ENCODE measurements at places on chromosomes 3 and 15.

GRCh38 chr15:61750271-61751084 lies 309.8 kb downstream of the VPS13C start:
- no peak for DNase-seq

GRCh38 chr3:114880078-114880477 lies 267.0 kb downstream of the ZBTB20 start:
- no peak for DNase-seq

DNA sequence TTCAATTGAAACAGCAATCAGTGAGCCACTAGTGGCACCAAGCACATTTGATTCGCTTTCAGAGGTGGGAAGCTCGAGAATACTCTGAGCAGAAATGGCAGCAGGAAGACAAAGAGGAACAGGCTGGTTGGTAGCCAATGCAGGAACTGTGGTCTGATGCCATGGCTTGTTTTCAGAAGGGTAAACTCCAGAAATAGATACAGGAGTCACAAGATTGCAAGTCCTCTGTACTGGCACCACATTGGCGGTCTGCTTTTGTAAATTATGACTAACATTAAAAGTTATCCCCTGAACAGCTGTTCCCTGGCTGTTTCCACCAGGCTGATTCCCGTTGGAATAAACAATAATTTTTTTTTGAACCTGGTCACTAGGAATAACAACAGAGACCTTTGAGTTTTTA lies 35.5 kb downstream of the USF3 start:
- no peak for DNase-seq

DNA sequence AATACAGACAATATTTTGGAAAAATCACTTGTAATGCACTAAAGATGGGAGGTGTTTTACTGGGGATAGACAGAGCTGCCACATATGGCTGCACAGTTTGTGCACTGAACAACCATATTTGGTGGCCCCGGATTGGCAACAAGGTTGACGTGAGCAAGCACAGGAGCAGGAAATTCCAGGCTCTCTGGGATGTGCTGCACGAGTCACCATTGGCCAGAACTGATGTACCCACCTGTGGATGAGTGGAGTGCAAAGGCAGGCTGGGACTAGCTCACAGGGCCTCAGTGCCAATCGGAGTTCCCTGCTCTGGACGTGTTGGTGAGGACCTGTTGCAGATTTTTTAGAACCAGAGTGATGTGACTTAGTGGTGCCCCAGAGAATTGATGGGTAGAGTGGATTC lies 42.0 kb upstream of the SCAANT1 start:
- DNase-seq: no peak

DNA sequence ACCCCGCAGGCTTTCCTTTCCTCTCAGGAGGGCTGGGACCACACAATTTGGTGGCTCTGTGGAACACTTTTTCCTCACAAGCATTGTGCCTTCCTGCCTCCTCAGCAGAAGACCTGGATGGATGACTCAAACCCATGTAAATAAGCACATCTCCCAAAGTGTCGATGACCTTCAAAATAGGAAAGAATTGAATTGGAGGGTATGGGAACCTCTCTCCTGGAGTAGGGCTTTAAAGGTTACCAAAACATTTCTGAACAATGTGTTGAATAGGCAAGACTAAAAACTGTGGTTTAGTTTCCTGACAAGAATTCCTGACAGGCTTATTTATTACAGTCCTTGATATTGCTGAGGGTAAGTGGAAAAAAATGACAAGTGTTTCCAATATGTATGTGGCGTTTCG lies 118.2 kb downstream of the ALDH1A2 start:
- no peak for DNase-seq
